Neural crest cell (in vitro differentiated cells): ENCODE measurements at places on chromosomes 5 and 9.
A peak's percentile ranks its signal among the peaks of the same experiment; 100 is the strongest.

GRCh38 chr9:111301195-111301594 lies 28.8 kb downstream of the OR2K2 start:
- no peak for DNase-seq

- no peak for DNase-seq
Observed at GRCh38 chr9:113570106-113570505, 106.6 kb downstream of the RGS3 start.

- DNase-seq: no peak
Observed at GRCh38 chr9:13956107-13956506, 357.8 kb downstream of the NFIB start.

GRCh38 chr5:157431544-157432200 lies 28.3 kb upstream of the NIPAL4 start:
- DNase-seq: no peak

GRCh38 chr5:125607018-125607417 lies 816.2 kb upstream of the GRAMD2B start:
- DNase-seq: no peak

- DNase-seq: no peak
Observed at GRCh38 chr5:79171635-79172245, 60.1 kb downstream of the BHMT start.

GRCh38 chr9:87556039-87556438 lies 58.4 kb downstream of the DAPK1 start:
- DNase-seq: no peak

- peak; percentile 19 for DNase-seq
Observed at GRCh38 chr9:13513716-13514444, 234.4 kb upstream of the MPDZ start.

- DNase-seq: no peak
Observed at GRCh38 chr9:92289708-92290390, 3.6 kb downstream of the IARS1 start.

DNA sequence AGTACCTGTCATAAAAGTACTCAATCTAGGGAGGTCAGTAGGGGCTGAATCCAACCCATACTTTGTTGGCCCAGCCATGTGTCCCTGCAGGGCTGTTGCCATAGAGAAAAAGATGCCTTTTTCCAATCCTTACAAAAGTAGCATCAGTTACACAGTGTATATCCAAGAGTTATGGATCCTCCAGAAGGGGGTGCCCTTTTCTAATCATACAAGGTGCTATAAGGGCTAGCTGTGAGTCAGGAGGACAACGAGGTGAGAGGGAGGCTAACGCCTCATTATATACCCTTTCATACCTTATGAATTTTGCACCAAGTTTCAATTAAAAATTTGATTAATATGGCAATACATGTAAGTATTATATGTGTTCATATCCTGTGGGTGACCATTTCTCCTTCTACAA lies 4.8 kb downstream of the KIAA0825 start:
- DNase-seq: no peak

DNA sequence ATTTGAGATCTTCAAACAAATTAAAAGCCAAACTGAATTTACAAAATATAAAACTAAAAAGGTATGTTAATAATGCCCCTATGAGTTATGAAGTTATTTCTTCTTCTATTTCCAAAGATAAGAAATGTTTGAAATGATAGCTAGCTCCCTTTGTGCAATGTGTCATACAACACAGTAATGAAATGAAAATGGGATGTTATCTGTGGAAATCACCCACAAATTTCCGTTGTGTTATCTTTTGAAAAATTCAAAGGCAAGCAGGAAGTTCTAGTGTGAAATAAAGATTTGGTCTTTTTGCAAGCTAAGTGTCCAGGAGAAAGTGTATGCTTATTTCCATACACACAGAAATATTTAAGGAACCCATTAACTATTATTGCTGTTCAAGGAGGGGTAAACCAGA lies 375.3 kb upstream of the PRR16 start:
- no peak for DNase-seq

GRCh38 chr9:133532937-133533668 lies 1.4 kb upstream of the ADAMTSL2 start:
- DNase-seq: peak; percentile 71

GRCh38 chr5:153879596-153879995 lies 159.1 kb downstream of the FAM114A2 start:
- no peak for DNase-seq

- no peak for DNase-seq
Observed at GRCh38 chr5:150557509-150557872, 49.6 kb downstream of the NDST1 start.

GRCh38 chr5:90161414-90161813 lies 248.1 kb downstream of the CETN3 start:
- DNase-seq: peak; percentile 23

DNA sequence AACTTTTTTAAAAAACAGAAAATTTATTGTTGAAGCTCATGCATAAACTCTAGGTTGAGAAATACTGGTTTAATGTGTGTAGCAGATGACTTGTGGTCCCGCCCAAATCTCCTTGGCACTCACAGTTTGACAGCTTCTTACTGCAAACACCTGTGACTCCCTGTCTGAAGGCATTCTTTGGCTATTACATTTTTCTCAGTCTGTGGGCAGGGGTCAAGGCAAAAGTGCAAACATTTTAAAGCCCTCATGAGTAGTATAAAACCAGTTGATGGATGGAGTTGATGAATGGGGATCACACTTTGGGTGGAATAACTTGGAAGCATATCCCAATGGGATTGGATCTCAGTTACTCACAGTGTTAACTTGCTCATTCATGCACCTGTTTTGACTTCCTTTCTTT lies 1007.0 kb upstream of the NUDT12 start:
- no peak for DNase-seq

DNA sequence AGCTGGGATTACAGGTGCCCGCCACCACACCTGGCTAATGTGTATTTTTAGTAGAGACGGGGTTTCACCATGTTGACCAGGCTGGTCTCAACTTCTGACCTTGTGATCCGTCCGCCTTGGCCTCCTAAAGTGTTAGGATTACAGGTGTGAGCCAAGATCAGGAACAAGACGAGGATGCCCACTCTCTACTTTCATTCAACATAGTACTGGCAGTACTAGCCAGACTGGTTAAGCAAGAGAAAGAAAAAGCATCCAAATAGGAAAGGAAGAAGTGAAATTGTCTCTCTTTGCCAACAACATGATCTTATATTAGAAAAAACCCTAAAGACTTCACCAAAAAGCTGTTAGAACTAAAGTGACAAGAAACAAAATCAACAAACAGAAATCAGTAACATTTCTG lies 7.4 kb upstream of the ENDOG start:
- DNase-seq: no peak

- DNase-seq: no peak
Observed at GRCh38 chr9:93678199-93679019, 102.0 kb downstream of the PHF2 start.

DNA sequence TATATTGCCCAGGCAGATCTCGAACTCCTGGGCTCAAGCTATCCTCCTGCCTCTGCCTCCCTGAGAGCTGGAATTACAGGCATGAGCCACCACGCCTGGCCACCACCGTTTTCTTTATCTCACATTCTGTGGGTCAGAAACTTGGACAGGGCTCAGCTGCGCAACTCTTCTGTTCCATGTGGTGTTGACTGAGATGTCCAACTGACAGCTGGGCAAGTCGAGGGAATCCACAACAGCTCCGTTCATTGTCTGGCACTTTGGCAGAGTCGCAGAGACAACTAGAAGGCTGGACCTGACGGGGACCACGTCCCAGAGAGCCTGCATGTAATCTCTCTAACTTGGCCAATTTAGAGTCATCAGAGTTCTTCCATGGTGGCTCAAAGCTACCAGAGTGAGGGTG lies 36.2 kb upstream of the AOPEP start:
- no peak for DNase-seq

DNA sequence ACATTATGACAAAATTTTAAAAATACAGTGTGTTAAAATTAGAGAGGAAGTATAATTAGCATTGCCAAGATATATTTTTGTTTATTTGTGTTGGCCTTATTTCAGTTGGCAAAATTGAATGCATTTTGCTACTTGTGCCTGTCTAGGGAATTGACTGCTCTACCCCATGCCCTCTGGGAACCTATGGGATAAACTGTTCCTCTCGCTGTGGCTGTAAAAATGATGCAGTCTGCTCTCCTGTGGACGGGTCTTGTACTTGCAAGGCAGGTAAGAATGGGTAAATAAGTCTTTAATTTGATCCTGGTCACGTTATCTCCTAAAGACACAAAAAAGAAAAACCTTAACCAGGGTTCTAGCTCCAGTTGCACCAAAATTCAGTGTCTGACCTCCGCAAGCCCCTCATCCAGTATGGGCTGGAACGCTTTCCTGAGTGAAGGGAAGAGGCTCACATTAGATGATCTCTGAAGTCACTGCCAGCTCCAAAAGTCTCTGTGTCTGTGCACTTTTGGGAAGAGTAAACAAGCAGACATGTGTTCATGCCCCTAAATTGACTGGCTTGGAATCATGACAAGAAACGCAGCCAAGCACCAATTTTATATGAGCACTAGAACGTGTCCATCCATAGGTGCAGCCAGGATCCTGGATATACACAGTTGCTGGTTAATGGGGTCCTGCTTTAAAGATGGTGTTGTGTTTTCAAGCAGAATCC lies 98.3 kb upstream of the PRRC1 start:
- no peak for DNase-seq

GRCh38 chr5:157047898-157048297 lies 11.0 kb downstream of the HAVCR1 start:
- no peak for DNase-seq

DNA sequence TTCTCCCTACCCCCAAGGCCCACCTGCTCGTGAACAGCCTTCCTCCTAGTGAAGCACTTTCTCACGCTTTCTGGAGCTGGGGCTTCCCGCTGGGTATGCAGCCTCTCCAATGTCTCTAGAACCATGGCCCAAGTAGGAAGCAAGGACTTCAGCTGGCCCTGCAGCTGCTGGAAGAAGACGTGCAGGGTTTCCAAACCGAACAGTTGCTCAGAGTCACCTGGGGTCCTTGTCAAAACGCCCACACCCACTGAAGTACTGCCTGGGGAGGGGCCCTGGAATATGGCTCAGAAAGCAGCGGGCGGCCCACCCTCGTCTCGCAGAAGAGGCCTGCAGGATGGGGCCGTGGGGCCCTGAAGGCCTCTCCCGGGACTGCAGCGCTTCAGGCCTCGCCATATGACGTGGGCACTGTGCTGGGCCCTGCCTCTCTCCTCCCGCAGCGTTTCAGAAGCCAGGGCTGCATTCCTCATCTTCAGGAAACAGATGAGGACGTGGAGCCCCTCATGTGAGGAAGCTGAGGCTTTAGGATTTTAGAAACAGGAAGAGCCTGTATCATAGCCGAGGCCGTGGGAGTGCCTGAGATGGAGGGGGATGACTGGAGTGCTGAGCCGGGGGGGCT lies 116.0 kb upstream of the LMX1B start:
- DNase-seq: no peak

DNA sequence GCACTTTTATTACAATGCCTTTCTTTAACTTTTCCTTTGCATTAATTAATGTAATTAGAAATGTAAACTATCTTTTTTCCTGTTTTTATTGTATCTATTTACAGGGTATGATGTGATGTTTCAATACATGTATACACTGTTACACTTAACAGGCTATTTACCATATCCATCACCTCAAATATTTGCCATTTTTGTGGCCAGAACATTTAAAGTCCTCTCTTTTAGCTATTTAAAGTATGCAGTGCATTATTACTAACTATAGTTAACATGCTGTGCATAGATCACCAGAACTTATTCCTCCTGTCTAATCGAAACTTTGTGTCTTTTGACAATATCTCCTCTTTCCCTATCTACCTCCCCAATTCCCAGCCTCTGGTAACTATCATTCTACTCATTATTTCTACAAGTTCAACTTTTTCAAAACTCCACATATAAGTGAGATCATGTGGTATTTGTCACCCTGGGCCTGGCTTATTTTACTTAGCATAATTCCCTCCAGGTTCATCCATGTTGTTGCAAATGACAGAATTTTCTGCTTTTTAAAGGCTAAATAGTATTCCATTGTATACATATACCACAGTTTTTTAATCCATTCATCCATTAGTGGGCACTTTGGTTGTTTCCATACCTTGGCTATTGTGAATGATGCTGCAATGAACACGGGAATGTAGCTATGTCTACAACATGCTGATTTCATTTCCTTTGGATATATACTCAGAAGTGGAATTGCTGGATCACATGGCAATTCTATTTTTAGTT lies 32.8 kb downstream of the OR2K2 start:
- no peak for DNase-seq

- no peak for DNase-seq
Observed at GRCh38 chr9:36154331-36154952, 14.7 kb upstream of the CCIN start.

GRCh38 chr9:13144166-13144775 lies 135.2 kb downstream of the MPDZ start:
- DNase-seq: no peak

GRCh38 chr9:86407022-86407421 lies 52.8 kb upstream of the TUT7 start:
- DNase-seq: no peak

DNA sequence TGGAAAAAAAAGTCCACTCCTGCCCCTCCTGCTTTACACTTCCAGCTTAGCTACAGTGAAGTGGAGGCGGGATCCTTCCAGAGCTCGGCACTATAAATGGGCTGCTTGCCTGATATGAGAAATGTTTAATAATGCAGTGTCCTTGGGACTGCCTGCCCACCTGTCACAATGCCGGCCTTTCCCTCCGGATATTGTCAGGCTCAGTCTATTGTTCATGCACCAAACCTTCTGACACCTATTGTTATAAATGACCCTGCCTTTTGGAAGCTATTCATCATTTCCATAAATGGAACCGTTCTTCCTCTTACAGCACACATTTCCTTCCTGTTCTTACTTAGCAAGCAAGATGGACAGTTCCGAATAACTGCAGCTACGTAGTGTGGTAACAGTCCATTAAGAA lies 146.3 kb downstream of the DMAC1 start:
- no peak for DNase-seq

DNA sequence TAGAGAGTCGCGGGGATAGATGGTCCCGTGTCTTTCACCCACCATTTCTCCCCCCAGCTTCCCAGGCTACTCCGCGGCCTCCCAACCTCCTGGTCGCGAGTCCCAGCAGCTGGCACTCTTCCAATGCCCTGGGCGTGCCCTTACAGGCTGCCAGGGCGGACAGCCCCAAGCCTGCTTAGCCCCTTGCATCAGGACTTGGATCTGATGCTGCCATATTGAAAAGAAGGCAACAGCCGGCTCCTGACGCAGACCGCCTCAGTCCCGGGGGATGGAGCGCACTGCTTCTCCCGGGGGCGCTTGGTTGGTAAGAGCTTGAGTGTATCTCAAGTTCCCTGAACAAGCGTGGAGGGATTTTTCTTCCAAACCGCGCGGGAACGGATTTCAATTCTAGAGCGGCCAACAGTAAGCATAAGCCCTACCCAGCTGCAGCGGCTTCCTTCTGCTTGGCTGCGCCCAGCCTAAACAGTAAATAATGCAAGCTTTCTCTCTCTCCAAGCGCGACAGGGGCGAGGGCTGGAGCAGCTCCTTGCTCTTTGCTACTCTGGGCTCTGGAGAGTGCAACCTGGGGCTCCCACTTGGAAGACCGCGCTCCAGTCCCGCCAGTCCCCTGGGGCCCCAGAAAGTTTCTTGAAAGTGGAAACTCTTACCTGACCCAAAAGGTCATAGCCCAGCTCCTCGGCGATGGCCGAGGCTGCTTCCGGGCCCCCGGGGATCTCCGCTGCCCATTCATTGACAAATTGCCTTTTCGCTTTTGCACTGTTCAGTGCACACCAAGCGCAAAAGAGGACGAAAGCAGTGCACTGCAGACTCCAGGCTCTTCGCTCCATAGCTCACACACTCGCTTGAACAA lies 607 bp downstream of the PCSK1 start:
- DNase-seq: peak; percentile 19
